Left ventricle myocardium inferior (tissue), 1 donor: ENCODE measurements at places on chromosomes 4 and X. TPM values are rescaled to one million over a fixed set of nuclear protein-coding genes. Genes with fewer than 3 reads are reported as not detected.

DNA sequence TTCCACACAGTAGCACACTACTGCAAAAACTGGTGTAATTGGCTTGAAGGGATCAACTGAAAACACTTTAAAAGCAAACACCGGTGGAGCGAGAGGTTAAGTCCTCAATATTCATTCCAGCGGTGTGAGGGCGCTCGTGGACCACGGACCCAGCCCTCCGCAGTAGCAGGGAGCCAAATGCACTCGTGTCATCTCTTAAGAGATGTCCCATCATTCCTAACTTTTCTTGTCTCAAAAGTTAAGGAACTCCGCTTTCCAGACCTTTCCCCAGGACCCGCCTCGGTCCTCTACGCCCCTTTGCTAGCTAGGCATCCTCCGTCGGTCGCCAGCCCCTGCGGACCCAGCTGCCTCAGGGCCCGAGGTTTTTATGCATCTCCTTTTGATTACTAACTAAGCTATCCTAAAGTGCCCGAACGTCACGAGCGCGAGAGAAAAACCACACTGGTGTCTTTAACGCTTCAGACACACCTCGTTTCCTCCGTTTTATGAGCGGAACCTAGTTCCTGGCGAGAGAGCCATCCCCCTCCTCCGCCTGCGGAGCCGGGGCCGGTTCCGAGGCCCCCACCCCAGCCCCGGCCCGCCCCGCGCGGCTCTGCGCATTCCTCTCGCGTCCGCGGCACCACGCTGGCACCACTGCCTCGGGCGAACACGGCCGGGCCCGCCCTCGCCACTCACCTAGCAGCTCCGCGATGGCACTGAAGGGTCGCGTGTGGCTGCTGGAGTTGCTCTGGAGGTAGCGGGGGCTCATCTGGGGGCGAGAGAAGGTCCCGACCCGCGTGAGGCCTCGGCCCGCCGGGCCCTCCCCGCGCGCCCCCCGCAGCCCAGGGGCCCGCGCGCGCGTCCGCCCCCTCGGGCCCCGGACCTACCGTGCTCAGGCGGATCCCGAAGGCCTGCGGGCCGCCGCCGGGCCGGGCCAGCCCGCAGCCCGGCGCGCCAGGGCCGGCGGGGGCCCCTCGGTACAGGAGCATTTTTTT lies 723 bp downstream of the MORC4 start:
- no peaks in the 10 kb centered on the region for H3K27me3 ChIP-seq
- no peaks in the 10 kb centered on the region for H3K36me3 ChIP-seq
- DNase-seq, result peak; percentile 40
- H3K4me3 ChIP-seq, result peak overlapping the region; percentile 73
- H3K27ac ChIP-seq, result peak overlapping the region; percentile 63

GRCh38 chr4:156778606-156779005 lies 193.0 kb downstream of the PDGFC start:
- no peaks in the 10 kb centered on the region for H3K27me3 ChIP-seq
- peaks cover 24% of the 10 kb centered on the region for H3K4me1 ChIP-seq
- no peak overlapping the region for H3K4me3 ChIP-seq
- H3K36me3 ChIP-seq, result no peaks in the 10 kb centered on the region
- no peak overlapping the region for H3K27ac ChIP-seq

DNA sequence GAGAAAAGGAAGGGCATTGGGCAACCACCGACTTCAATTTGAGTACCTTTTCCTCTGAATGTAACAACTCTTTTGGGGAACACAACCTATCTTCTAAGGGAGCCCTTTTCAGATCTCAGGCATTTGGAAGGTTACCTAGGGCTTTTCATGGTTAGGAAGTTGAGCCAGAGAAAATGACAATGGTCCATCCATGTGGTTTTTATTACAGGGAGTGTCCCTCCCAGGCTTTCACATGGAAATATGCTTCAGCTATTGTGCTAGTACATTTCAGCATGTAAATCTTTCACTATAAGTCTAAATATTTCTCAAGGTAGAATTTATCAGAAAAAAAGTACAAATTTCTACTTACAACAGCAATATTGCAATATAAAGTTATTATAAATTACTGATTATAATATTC lies 259.8 kb downstream of the IQCM start:
- no peaks in the 10 kb centered on the region for H3K27me3 ChIP-seq
- H3K36me3 ChIP-seq, result no peaks in the 10 kb centered on the region

DNA sequence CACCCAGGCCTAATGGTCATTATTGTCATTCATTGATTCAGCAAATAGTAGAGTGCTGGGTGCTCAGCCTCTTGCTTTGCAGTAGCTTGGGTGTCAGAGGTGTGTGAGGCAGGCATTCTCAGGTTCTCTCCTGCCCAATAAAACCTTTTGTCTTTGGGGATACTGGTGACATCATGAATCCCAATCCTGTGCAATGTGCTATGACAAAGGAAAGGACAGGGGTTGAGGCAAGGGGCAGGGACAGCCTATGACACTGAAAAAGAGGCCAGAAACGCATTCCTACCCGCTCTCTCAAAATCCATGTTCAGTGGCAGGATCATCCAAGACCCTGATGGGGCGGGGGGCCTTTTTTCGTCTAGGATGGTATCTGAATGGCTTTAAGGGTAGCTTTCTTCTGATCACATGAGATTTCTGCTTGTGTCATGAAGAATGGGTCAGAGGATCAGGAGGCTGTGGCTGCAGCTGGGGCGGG lies 1.5 kb upstream of the FAM193A start:
- H3K27me3 ChIP-seq, result no peaks in the 10 kb centered on the region
- peak overlapping the region; percentile 99 for H3K27ac ChIP-seq
- peak overlapping the region; percentile 99 for H3K4me3 ChIP-seq
- peaks cover 42% of the 10 kb centered on the region for H3K4me1 ChIP-seq
- no peaks in the 10 kb centered on the region for H3K36me3 ChIP-seq

DNA sequence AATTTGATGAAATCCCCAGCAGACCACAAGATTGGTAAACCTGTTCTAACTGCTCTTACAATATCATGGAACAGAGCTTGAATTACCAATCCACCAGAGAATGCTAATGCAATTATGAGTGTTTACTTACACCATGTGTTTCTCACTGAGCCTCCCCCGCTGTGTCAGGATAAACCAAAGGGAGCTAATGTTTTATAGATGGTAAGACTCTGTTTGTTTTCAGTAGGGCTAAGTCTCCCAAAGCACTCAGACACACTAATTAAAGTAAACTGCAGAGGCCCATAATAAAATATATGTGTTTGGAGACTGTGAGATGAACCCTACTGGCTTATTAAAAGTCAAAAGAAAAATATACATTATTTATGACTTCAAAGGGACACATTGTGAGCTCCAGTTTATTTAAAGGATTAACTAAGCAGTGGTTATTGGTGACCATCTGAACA lies 261.7 kb upstream of the FAM241A start:
- no peaks in the 10 kb centered on the region for H3K36me3 ChIP-seq
- H3K27me3 ChIP-seq, result no peaks in the 10 kb centered on the region
- no peak overlapping the region for H3K4me3 ChIP-seq

- H3K27ac ChIP-seq, result no peak overlapping the region
- no peaks in the 10 kb centered on the region for H3K36me3 ChIP-seq
- no peak overlapping the region for H3K4me3 ChIP-seq
- no peaks in the 10 kb centered on the region for H3K4me1 ChIP-seq
- no peaks in the 10 kb centered on the region for H3K27me3 ChIP-seq
These were observed 8.7 kb downstream of the FABP2 start for GRCh38 chr4:119313237-119313636.

GRCh38 chr4:48653217-48654014 lies 126.7 kb downstream of the FRYL start:
- peak; percentile 57 for DNase-seq
- peak overlapping the region; percentile 80 for H3K27ac ChIP-seq
- H3K4me3 ChIP-seq, result peak overlapping the region; percentile 54
- no peaks in the 10 kb centered on the region for H3K27me3 ChIP-seq
- peaks cover 62% of the 10 kb centered on the region for H3K4me1 ChIP-seq

DNA sequence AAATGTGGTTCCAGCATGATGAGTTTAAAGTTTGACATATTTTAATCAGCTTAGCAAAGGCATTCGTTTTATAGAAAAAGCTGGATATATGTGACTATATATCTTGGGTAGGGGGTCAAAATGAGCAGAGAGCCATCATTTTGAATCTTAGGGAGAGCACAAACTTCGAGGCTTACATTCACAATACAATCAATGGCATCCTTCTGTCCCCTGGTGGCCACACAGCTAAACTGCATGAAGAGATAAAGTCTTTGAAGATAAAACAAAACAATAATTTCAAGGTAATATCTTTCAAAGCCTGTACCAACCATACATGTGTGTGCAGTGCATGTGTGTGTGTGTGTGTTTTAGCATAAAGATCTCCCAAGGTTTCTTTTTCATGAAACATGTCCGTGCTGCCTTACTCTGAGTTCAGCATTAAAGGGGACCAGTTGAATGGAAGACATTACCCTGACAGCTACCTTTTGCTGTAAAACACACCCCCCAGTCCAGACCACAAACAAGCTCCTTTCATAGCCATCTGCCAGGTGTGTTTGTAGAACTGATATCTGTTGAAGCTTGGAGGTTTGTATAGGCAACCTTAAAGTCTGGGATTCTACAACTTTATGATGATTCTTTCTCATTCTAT lies 22.0 kb downstream of the DYNLT3 start:
- H3K4me1 ChIP-seq, result no peaks in the 10 kb centered on the region
- H3K27ac ChIP-seq, result no peak overlapping the region
- H3K27me3 ChIP-seq, result no peaks in the 10 kb centered on the region
- no peak for DNase-seq
- H3K4me3 ChIP-seq, result no peak overlapping the region

Gene DUX4
- total RNA-seq, result not detected

Gene TRMT44
- total RNA-seq, result 9.2 TPM

Gene TSPAN6
- total RNA-seq, result 4.6 TPM

Gene CFI
- total RNA-seq, result 6.8 TPM

Gene THAP6
- 22.8 TPM for total RNA-seq
